ENCODE measurements at places on chromosomes 1 and 21.

DNA sequence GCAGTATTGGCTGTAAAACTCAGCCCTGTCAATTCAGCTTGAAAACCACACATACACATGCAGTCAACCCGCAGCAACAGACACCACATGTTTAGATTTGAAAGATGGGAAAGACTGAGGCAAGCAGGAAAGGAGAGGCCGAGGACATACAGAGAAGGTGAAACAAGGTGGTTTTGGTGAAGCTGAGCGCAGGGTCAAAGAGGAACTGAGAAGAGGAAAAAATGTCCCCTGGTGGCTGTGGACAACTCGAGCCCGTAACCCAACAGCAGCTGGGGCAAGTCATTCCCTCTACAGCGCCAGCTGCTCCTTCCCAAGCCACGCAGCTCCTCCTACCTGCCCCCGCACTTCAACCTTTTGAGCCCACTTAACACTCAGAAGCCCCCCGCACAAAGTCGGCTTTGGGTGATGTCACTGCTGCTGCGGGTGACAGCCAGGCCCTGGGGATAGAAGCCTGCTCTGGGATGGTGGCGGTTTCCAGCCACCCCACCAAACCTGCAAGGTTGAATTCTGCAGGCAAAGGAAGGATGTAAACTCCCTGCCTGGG, 63.0 kb downstream of the KCNN3 start:
- DNase-seq: no peak

DNA sequence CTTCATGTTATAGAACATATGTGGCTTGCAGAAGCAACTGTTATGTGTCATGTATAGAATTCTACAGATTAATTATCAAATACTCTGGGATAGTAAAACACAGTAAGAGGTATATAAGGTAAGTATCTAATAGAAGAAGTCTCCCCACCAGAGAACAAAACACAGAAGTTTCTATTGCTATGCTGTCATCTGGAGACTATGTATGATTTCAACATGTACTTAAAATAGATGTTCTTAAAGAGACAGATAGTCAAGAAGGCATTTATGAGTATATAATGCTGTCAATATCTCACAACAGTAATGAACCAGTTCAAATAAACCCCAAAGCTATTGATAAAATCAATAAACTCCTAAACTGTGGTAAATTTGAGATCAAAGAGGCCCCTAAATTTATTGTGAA, 8.1 kb upstream of the ADCY10 start:
- no peak for DNase-seq

- DNase-seq: peak; percentile 93
Measured at GRCh38 chr1:6601049-6601922, 1.4 kb downstream of the KLHL21 start.

DNA sequence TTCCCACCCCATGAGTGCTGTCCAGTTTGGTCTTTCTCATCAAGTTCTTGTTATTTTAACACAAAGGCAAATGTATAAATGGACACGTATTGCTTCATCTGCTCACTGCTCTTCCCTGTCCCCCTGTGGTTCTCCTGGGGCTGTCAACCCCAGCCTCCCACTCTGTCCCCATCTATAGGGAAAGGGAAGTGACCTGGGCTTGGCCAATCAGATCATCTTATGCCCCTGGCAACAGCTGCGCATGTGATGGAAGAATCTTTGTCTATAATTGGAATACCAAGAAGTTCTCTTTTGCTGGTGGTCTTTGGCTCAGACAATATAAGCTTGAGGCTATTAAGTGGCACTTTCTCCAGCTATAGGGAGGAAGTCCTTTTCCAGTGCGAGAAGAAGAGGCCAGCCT, 4.7 kb upstream of the CCSAP start:
- DNase-seq: no peak

GRCh38 chr1:245598524-245599305, 443.9 kb downstream of the KIF26B start:
- DNase-seq: no peak

DNA sequence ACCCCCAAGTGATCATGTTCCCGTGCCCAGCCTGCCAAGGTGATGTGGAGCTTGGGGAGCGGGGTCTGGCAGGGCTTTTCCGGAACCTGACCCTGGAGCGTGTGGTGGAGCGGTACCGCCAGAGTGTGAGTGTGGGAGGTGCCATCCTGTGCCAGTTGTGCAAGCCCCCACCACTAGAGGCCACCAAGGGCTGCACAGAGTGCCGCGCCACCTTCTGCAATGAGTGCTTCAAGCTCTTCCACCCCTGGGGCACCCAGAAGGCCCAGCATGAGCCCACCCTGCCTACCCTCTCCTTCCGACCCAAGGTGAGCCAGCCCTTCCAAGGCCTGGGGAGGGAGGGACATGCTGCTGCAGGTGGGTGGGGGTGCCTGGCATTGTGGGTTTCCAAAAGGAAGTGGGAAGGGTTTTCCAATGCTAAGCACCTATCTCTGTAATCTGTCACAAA, 2.3 kb downstream of the TRIM46 start:
- no peak for DNase-seq

- DNase-seq: no peak
Measured at GRCh38 chr1:55696181-55696754, 481.1 kb upstream of the USP24 start.

- peak; percentile 49 for DNase-seq
Measured at GRCh38 chr1:180854001-180854400, 58.7 kb upstream of the KIAA1614 start.

DNA sequence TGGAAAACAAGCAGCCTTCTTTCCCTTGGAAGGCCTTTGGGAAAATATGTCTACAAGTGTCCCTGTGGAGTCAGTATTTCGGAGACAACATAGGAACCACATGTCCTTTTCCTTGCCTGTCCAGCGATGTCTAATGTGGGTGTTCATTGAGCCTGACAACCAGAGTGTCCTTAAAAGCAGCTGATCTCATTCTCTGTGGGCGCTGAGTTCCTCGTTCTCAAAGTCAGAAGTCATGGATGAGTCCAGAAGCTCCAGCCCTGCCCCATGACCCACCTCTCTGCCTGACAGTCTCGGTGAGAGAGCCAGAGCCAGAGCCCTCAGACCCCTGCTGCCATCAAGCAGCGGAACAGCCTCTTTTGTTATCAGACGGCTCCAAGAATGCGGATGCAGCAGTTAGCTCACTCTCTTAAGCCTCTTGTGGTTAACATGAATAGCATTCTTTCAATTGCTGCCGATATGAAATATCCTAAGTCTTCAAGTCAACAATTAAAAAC, 329.2 kb downstream of the TGFB2 start:
- DNase-seq: peak; percentile 87

DNA sequence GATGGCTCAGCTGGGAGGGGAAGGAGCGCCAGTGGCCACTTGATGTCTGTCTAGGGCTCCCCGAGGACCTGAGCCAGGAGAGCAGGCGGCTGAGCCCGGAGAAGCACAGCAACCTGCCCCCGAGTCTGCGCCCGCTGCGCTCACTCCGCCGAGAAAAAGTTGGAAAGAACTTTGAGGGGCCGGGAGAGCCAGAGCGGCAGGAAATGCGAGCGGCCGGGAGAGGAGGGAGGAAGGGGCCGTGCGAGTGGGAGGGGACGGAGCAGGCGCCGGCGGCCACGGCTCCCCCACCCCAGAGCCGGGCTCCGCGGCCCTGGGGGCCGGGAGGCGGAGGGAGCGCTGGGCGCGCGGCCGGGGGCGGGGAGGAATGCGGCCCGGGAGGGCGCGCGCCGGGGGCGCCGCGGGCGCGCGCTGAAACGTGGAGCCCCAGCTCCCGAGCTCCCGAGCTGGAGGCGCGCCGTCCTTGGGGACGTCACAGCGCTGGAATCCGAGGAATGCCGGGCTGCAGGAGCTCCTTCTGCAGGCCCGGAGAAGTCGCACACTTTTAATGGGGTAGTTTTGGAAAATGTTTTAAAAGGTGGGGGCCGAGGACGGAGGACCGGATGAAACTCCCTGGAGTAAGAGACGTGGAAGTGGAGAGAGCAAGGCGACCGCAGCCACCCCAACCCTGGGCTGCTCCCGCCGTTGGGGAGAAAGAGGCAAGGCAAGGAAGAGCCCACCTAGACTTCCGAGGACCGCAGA, at the start of gene PTPN14:
PTPN14 (minus strand) TSS at position 167 of the 738 bp plus-strand sequence. CDS start 86,799 bp downstream, outside the sequence.
- DNase-seq: peak; percentile 84

GRCh38 chr1:162193221-162193620, 123.7 kb downstream of the NOS1AP start:
- DNase-seq: no peak

DNA sequence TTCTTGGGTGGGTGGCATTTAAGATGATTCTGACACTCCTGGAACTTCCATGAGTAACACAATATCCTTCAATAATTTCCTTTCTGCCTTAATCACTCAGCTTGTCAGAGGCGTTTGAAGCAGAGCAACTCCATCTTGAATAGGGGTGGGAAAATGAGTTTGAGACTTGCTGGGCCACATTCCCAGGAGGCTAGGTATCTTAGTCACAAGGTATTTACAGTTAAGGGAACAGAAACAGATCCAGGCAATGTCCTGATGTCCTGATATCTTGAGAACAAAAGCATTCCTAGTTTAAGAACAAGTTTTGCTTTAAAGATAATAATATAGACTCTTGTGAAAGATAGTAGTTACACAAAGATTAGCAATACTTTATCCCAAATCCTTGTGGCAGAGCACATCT, 76.6 kb upstream of the KIAA0040 start:
- no peak for DNase-seq

DNA sequence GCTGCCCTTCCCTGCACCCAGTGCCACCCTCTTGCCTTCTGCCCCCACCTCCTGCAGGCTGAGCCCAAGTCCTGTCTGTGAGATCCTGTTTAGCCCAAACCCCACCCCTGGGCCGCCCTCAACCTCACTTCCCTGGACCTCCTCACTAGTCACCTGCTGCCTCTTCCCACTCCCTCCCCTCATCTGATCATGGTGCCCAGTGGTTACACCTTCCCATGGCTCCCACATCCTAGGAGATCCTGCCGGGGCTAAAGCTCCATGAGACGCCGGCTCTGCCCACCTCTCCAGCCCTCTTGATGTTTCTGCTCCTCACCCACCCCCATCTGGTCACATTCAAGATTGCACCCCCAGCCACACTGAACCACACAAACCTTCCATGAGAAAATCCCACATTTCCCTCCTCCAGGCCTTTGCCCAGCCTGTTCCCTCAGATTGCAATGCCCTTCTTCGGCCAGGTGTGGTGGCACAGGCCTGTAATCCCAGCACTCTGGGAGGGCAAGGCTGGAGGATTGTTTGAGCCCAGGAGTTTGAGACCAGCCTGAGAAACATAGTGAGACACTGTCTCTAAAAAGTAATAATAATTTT, 17.0 kb downstream of the TTC39A start:
- DNase-seq: no peak

- DNase-seq: no peak
Measured at GRCh38 chr21:27077501-27077900, 110.6 kb upstream of the ADAMTS5 start.
